ENCODE measurements at places on chromosomes 12 and 14.

DNA sequence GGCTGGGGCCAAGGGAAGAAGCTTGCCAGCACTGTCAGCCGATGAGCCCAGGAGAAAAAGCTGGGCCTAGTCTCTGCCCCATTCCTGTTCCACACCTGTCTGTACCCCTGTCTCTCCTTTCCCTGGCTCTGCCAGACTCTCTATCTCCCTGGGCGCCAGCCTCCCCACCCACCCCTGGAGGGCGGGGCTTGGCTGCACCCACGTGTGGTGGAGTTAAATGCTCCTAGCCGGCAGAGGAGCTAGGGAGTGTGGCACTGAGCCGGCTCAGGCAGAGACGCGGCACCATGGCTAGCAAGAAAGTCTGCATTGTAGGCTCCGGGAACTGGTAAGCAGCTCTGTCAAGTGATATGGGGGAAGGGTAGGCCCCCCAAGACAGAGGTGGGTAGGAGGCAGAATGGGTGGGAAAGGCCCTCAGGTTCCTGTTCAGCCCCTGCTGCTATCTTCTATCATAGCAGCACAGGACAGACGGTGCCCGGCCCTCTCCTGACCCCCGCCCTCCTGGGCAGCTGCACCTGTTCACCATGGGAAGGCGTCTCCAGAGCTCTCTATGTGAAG, at the start of gene GPD1:
GPD1 (plus strand) TSS at position 242 of the 555 bp plus-strand sequence; CDS start at position 285, 43 bp downstream.
- DNase-seq = no peak

GRCh38 chr14:72692696-72693095, 201.2 kb downstream of the DPF3 start:
- no peak for DNase-seq

DNA sequence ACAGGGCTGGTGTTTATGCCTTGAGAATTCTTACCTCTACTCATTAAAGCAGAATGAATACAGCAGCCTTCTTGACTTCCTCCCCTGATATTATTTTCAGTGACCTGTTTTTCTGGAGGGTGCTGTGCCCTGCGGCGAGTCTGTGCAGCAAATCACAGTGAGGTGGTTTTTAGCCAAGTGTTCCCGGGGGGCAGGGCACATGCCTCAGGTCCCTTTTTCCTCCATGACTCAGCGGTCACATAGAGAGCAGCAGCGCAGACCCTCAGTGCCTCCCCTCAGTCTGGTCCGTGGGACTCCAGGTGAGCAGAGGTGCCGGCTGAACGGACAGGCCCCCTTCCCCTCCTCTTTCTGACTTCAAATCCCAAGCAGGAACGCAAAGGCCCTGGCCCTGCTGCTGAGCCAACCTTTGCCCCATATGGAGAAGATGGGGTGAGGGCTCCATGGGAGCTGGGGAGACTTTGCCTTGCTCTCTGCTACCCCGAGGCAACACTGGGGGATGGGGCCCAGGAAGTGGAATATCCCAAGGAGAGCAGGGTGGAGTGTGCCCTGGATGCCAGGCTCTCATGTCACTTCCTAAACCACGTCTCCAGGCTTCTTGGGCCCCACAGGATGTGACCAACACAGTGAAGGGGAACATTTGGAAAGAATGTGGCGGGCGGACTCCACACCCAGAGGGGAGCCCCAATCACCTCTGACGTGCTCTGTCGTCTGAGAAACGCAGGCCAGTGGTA, 90.0 kb downstream of the DHRS2 start:
- DNase-seq = no peak

- no peak for DNase-seq
Observed at GRCh38 chr14:91100102-91100501, 13.8 kb upstream of the DGLUCY start.

DNA sequence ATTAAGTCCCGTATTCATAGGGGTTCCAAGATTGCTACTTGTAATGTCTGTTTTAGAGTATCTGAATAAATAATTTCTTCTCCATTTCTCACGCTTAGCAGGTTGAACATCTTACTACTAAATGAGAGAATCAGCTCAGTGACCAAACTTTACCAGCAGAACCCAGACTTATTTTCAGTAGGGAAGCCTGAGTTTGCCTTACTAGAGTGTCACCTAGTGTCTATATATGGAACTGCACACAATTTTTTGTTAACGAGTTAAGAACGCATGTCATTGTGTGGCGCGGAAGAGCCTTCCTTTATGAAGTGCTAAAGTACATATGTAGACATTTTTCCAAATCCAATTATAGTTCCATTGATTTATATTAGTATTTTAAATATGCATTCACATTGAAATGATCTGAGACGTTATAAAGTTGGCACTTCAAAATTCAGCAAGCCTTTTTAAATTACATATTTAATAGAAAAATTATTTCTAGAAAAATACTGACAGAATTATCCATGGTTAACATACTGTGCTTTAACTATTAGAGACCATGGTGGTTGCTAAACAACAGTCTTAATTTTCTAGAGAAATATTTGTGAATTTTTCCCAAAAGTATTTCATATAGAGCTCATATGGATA, 88.3 kb downstream of the RPS29 start:
- no peak for DNase-seq

All from stimulated activated CD4-positive, alpha-beta T cell treated with anti-CD3 and anti-CD28 coated beads, TNF-alpha, amount 100 ng/mL, for 1 hour (primary cell).